ENCODE measurements at places on chromosomes 4 and X.

DNA sequence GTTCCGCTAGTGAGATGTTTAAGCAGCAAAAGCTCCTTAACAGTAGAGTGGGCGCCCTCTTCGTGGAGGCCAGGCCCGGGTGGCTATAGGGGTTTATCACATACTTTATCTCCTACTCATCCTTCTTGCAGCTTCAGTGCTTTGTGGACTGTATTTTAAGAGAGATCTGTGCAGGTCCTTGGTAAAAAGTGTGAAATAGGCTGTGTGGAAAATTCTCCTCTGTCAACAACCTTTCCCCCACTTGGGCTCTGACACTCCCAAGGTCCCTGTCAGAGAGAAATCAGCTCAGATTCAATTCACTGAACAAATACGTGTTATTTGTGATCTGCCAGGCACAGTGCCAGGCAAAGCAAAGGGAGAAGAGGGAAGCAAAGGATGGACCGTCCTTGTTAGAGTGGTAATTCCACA is 214.3 kb upstream of the PPARGC1A start:
- no peak for DNase-seq

GRCh38 chr4:126568652-126569570 is 1063.8 kb upstream of the INTU start:
- no peak for DNase-seq

DNA sequence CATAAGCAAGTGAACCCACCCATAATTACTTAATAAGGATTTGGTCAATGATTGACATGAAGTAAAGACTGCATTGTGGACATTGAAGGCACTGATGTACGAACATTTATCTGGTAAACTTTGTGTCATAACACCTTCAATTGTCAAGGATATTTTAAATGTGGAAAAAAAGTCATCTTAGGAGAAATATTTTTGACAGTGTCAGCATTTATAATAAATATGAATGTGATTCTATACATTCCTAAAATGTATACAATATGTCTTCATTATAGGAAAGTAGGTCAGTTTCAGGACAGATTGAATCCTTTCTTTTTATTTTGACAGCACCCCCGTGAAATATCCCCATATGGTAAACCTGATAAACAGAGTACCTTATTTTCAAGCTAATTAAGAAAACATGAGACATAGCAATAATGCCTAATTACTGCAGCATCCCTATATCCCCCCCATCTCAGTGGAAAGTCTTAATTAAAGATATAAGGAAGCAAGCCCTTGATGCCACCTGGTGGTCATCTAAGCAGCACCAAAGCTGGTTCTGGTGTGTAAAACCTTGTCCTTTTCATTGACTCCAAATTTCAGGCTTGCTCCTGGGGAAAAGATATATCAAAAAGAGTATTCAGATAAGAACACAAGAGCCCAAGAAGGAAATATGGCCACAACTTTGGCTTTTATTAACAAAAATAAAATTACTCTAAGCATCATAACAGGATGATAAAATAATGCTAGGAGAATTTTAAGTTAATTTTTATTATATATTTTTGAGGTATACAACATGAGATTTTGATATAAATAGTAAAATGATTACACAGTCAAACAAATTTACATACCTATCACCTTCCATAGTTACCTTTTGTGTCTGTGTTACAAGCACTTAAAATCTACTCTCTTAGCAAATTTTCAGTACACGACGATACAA is 379.7 kb downstream of the TLL1 start:
- DNase-seq, result no peak

- no peak for DNase-seq
These were observed 13.9 kb downstream of the WDR1 start for GRCh38 chr4:10102474-10103332.

GRCh38 chr4:38512840-38513239 is 151.2 kb upstream of the KLF3 start:
- no peak for DNase-seq

GRCh38 chr4:2243681-2244380 is 1.9 kb upstream of the HAUS3 start:
- no peak for DNase-seq

DNA sequence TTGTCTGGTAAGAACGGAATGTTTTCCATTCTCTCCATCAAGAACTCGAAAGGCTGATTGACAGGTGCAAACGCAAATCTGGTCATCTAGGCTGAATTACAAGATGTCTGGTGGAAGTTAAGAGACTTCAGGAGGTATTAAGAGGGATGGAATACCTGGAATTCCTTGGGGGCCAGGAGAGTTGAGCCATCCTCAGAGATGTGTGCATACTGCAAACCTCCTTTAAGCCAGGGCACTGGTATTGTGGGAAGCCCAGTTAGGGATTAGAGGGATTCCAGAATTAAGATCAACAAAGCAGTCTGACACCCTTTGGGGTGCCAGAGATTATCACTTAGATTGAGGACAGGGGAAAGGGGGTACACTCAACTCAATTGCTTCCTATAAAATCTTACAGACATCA is 151.4 kb downstream of the VCX3A start:
- DNase-seq, result no peak

- no peak for DNase-seq
These were observed 1.9 kb upstream of the CHST7 start for GRCh38 chrX:46571423-46572339.

GRCh38 chrX:118823263-118824172 is at the start of gene ZCCHC12:
Gene ZCCHC12, plus strand, starts transcription at chrX:118823824. Its CDS starts 1,421 bp downstream, at chrX:118825245.
- no peak for DNase-seq

DNA sequence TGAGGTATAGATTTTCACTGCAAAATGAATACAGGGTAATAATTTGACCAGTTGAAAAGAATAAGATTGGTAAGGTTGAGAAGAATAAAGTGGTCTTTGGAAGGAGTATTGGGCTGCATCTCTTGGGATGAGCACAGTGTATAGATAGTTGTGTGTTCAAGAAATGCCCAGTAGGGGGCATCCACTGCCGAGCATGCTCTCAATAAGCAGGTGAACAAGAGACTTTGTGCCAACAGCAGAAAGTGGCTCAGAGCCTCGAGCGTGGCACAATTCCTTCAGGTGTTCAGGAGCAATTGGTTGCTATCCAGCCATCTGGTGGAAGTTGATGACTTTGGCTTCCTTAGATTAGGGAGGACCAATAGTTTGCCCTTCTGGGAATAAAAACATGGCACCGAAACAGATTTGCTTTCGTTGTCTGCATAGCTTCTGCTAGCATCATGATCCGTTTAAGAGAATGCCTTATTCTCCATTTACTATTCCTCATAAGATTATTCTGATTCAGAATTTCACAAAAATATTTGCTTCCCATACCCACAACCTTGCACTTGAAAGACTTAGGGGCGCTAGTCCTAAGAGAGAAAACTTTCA is 258.1 kb upstream of the NEIL3 start:
- DNase-seq, result no peak

DNA sequence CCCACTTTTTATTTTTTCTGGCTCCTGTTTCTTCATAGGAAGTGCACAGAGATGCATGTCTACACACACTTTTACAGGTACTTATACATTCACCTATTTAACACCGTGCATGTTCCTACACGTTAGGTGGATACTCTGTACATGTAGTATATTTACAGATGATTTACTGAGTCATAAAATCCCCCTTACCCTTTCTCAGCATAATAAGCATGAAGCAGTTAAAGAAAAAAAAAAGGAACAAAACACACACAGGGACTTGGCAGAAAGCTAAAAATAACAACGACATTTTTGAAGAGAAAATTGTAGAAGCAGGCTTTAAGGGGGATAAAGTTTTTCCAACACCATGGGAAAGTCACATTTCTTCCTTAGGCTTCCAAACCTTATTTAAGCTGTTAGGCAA is 96.4 kb upstream of the IQCM start:
- no peak for DNase-seq

- no peak for DNase-seq
These were observed 684.0 kb upstream of the PRKX start for GRCh38 chrX:4397471-4397870.

- no peak for DNase-seq
These were observed 3.6 kb downstream of the ARHGAP24 start for GRCh38 chr4:85478576-85478975.

Measured in GM04504 (cell line).